ENCODE measurements at places on chromosomes 1 and 21. TPM values are rescaled to one million over a fixed set of nuclear protein-coding genes. Genes with fewer than 3 reads are reported as not detected.

GRCh38 chr1:20233394-20233793, 47.1 kb upstream of the PLA2G2C start:
- H3K36me3 ChIP-seq, result no peaks in the 10 kb centered on the region
- no peak for DNase-seq
- H3K4me1 ChIP-seq, result no peaks in the 10 kb centered on the region
- H3K27me3 ChIP-seq, result no peaks in the 10 kb centered on the region
- no peak overlapping the region for H3K27ac ChIP-seq

- no peaks in the 10 kb centered on the region for H3K36me3 ChIP-seq
- H3K4me3 ChIP-seq, result no peak overlapping the region
- H3K27ac ChIP-seq, result no peak overlapping the region
- no peak for DNase-seq
Measured at GRCh38 chr1:3905266-3905952, 5.3 kb upstream of the C1orf174 start.

GRCh38 chr1:20100632-20101355, 18.5 kb downstream of the PLA2G2D start:
- no peak overlapping the region for H3K27ac ChIP-seq
- no peaks in the 10 kb centered on the region for H3K36me3 ChIP-seq
- H3K4me1 ChIP-seq, result no peaks in the 10 kb centered on the region
- H3K27me3 ChIP-seq, result no peaks in the 10 kb centered on the region
- no peak overlapping the region for H3K4me3 ChIP-seq
- peak; percentile 21 for DNase-seq

- H3K4me1 ChIP-seq, result peaks cover 3% of the 10 kb centered on the region
- H3K27me3 ChIP-seq, result no peaks in the 10 kb centered on the region
- no peaks in the 10 kb centered on the region for H3K36me3 ChIP-seq
- peak within 1 kb of the TSS; percentile 55 for H3K4me3 ChIP-seq
Measured at GRCh38 chr21:46097336-46098293, at the start of gene COL6A2. Gene COL6A2, plus strand, starts transcription at chr21:46098112.

GRCh38 chr1:87600854-87601253, 272.2 kb downstream of the LMO4 start:
- no peaks in the 10 kb centered on the region for H3K27me3 ChIP-seq
- H3K4me3 ChIP-seq, result no peak overlapping the region
- H3K27ac ChIP-seq, result no peak overlapping the region
- DNase-seq, result no peak
- no peaks in the 10 kb centered on the region for H3K4me1 ChIP-seq
- no peaks in the 10 kb centered on the region for H3K36me3 ChIP-seq

DNA sequence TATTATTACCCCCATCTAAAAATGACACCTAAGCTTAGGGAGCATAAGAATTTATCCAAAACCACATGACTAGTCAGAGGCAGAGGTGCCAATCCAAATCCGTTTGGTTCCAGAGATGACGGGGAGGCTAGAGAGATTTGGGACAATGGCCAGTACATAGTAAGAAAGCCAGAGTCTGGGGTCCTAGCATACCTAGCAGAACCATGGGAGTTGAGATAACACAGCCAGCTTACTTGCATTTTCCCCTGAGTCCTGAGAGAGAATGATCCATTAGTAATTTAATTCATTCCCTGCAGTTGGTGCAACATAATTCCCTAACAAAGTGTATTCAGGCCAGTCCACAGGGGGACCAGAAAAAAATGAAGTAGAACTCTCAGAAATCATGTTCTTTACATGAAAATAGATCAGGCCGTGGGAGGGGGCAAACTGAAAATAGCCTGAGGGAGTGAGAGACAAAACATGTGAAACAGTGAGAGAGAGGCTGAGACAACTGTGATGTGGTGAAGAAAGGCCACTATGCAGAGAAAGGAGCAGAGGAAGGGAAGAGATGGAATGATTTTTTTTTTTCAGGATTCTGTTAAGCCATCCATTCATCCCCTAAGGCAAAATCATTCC, 243.3 kb downstream of the BRINP2 start:
- H3K4me1 ChIP-seq, result no peaks in the 10 kb centered on the region
- no peaks in the 10 kb centered on the region for H3K27me3 ChIP-seq
- no peak overlapping the region for H3K4me3 ChIP-seq
- no peaks in the 10 kb centered on the region for H3K36me3 ChIP-seq
- DNase-seq, result no peak

DNA sequence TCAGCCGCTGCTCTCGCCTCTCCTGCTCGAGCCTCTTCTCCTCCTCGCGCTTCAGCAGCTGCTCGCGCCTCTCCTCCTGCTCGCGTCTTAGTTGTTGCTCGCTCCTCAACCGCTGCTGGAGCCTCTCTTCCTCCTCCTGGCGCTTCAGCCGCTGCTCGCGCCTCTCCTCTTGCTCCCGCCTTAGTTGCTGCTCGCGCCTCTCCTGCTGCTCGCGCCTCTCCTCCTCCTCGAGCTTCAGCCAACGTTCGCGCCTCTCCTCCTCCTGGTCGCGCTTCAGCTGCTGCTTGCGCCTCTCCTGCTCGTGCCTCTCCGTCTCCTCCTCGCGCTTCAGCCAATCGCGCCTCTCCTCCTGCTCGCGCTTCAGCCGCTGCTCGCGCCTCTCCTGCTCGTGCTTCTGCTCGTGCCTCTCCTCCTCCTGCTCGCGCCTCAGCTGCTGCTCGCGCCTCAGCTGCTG, 3.7 kb downstream of the TCHH start:
- peak overlapping the region; percentile 30 for H3K4me3 ChIP-seq
- DNase-seq, result no peak

DNA sequence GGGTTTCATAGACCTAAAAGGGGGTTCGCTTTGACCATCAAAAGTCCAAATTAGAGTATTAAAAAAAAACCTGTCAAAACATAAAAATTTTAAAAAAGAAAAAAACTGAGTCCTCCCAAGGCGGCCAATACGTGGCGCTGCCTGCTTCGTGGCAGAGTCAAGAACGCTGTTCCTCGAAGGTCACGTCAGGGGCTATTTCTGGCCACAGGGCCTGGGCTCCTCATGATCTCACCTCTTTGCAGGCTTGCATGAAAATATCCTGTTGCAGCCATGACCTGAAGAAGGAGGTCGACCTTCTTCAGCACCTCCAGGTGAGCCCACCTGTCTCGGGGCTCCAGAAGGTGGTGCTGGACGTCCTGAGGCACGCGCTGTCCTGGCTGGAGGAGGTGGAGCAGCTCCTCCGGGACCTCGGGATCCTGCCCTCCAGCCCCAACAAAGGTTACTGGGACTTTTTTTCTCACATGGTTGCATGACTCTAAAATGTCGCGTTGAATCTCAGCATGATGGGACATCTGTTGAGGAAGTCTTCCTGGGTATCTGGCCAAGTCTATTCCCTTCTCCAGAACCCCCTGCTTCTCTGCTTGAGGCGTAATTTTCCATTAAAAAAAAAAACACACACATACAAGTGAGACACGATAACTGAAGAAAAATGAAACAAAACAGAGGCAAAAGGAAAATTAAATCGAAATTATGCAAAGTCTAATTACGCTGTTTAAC, 80.4 kb upstream of the EFHD2 start:
- peak overlapping the region; percentile 54 for H3K27ac ChIP-seq
- no peaks in the 10 kb centered on the region for H3K27me3 ChIP-seq
- DNase-seq, result no peak
- H3K36me3 ChIP-seq, result no peaks in the 10 kb centered on the region
- no peak overlapping the region for H3K4me3 ChIP-seq
- H3K4me1 ChIP-seq, result peaks cover 5% of the 10 kb centered on the region

DNA sequence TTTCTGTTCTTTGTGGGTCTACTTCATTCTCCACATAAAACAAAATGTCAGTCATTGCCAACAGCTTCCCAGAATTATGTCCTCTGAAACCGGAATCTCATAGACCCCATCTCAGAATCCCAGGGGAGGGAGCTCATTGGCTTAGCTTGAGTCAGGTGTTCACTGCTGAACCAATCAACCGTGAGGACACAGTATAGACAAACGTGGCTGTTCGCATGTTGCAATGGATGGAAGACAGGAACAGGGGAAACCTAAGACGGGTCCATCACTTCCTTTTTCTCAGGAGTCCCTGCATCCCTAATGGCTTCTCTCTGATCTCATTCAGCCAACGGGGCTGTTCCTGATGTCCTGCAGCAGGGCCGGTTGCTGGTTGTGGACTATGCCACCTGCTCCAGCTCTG, 9.1 kb downstream of the CELA2A start:
- H3K27ac ChIP-seq, result no peak overlapping the region
- no peak overlapping the region for H3K4me3 ChIP-seq
- no peak for DNase-seq
- H3K4me1 ChIP-seq, result no peaks in the 10 kb centered on the region
- no peaks in the 10 kb centered on the region for H3K36me3 ChIP-seq
- no peaks in the 10 kb centered on the region for H3K27me3 ChIP-seq

DNA sequence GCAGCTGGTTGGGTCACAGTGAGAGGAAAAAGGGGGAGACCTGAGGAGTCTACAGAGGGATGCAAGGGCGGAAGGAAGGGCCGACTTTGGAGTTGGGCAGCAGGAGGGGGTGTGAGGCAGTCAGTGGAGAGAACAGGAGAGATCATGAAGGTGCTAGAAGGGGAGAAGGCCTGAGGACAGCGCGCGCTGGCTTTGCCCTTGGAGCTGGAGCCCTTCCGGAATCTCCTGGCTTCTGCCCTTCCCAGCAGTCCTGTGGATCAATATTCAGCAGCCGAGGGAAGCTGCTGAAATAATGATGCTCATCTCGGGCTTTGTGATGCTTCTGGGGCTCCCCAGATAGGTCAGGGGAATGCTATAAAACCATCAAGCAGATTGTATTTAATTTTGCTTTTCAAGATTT, 26.7 kb downstream of the SLC37A1 start:
- no peak for DNase-seq
- H3K4me1 ChIP-seq, result no peaks in the 10 kb centered on the region
- H3K4me3 ChIP-seq, result no peak overlapping the region
- H3K27ac ChIP-seq, result no peak overlapping the region

GRCh38 chr1:17191990-17192242, 13.0 kb upstream of the PADI1 start:
- H3K27me3 ChIP-seq, result no peaks in the 10 kb centered on the region
- no peaks in the 10 kb centered on the region for H3K36me3 ChIP-seq
- no peak overlapping the region for H3K4me3 ChIP-seq
- no peak for DNase-seq
- H3K4me1 ChIP-seq, result no peaks in the 10 kb centered on the region
- H3K27ac ChIP-seq, result no peak overlapping the region

GRCh38 chr1:82013702-82014101, 213.0 kb downstream of the ADGRL2 start:
- H3K27me3 ChIP-seq, result no peaks in the 10 kb centered on the region
- no peak overlapping the region for H3K27ac ChIP-seq
- H3K36me3 ChIP-seq, result no peaks in the 10 kb centered on the region

- H3K27me3 ChIP-seq, result no peaks in the 10 kb centered on the region
- no peak overlapping the region for H3K4me3 ChIP-seq
- DNase-seq, result no peak
- H3K4me1 ChIP-seq, result no peaks in the 10 kb centered on the region
Measured at GRCh38 chr1:217453816-217454215, 177.1 kb downstream of the GPATCH2 start.

GRCh38 chr1:42937141-42937696, 21.4 kb downstream of the SLC2A1 start:
- H3K27ac ChIP-seq, result no peak overlapping the region
- no peak overlapping the region for H3K4me3 ChIP-seq
- no peak for DNase-seq
- H3K36me3 ChIP-seq, result no peaks in the 10 kb centered on the region

GRCh38 chr1:236868625-236869467, 73.8 kb downstream of the MTR start:
- no peak overlapping the region for H3K4me3 ChIP-seq
- H3K27ac ChIP-seq, result no peak overlapping the region
- no peaks in the 10 kb centered on the region for H3K36me3 ChIP-seq
- no peak for DNase-seq
- no peaks in the 10 kb centered on the region for H3K4me1 ChIP-seq
- H3K27me3 ChIP-seq, result no peaks in the 10 kb centered on the region

DNA sequence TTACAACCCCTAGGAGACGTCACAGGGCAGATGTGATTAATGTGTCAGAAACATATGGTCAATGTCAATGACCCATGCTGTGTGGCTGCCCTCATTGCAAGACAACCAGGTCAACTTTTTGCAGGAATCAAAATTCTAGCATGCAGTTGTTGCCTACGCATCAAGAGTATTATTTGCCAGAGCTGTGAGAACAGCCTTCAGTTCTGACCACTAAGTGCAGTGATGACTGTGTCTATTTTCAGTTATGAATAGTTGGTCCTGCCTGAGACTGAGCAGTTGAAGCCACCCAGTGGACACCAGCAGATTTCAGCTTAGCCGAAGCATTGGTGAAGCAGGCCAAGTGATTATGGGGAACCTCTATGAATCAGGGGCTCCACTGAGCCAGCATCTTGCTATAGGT, 47.3 kb downstream of the LYPLAL1 start:
- no peak for DNase-seq
- H3K36me3 ChIP-seq, result no peaks in the 10 kb centered on the region
- no peaks in the 10 kb centered on the region for H3K4me1 ChIP-seq
- no peak overlapping the region for H3K27ac ChIP-seq

GRCh38 chr1:237507005-237507404, 383.7 kb downstream of the ZP4 start:
- no peaks in the 10 kb centered on the region for H3K27me3 ChIP-seq
- no peak overlapping the region for H3K27ac ChIP-seq
- DNase-seq, result no peak

DNA sequence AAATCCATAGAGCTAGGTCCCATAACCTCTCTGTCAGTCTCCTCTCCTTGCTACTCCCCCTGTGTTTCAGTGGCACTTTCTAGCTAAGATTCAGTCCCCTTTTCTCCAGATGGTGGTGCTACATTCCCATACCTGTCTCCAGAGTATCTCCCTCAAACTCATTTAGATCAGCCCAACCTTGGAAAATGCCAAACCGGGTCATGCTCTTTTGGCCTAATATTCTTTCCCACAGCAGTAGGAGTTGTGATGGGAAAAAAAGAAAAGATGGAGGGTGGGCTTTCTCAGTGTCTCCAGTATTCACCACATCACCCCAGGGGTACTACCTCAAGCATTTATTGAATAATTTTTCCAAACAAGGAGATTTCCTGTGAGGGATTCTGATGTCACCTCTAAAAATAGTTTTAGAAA, 3.2 kb upstream of the RXFP4 start:
- H3K4me1 ChIP-seq, result peaks cover 6% of the 10 kb centered on the region
- DNase-seq, result no peak
- no peaks in the 10 kb centered on the region for H3K27me3 ChIP-seq
- no peaks in the 10 kb centered on the region for H3K36me3 ChIP-seq
- peak overlapping the region; percentile 48 for H3K27ac ChIP-seq
- H3K4me3 ChIP-seq, result no peak overlapping the region

GRCh38 chr1:160624464-160624863, 22.4 kb downstream of the SLAMF1 start:
- H3K27ac ChIP-seq, result no peak overlapping the region
- H3K27me3 ChIP-seq, result no peaks in the 10 kb centered on the region
- no peaks in the 10 kb centered on the region for H3K4me1 ChIP-seq
- H3K36me3 ChIP-seq, result no peaks in the 10 kb centered on the region
- no peak for DNase-seq
- no peak overlapping the region for H3K4me3 ChIP-seq

DNA sequence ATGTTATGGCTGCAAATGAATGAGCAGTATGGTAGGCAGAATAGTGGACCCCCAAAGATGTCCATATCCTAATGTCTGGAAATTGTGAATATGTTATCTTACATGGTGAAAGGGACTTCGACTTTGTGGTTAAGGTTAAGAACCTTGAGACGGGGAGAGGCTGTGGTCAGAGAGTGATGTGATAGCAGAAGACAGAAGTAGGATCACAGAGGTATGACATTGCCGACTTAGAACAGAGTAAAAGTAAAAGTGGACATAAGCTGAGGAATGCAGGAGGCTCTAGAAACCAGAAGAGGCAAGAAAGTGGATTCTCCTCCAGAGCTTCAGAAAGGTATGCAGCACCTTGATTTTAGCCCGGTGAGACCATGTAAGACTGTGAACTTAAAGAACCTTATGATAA, 74.6 kb downstream of the CTH start:
- no peak overlapping the region for H3K4me3 ChIP-seq
- H3K27ac ChIP-seq, result no peak overlapping the region
- no peak for DNase-seq
- no peaks in the 10 kb centered on the region for H3K27me3 ChIP-seq

MPZ gene
- not detected for total RNA-seq

SPRR1B gene
- total RNA-seq, result not detected

TMEM269 gene
- total RNA-seq, result not detected

TMEM125 gene
- not detected for total RNA-seq

HSPA6 gene
- 1.2 TPM for total RNA-seq
